Activated CD4-positive, alpha-beta T cell treated with anti-CD3 and anti-CD28 coated beads for 4 hours (primary cell): ENCODE measurements at places on chromosomes 11 and 22.
A peak's percentile ranks its signal among the peaks of the same experiment; 100 is the strongest.

GRCh38 chr11:86688398-86689179 is 16.2 kb upstream of the ME3 start:
- no peak for DNase-seq

DNA sequence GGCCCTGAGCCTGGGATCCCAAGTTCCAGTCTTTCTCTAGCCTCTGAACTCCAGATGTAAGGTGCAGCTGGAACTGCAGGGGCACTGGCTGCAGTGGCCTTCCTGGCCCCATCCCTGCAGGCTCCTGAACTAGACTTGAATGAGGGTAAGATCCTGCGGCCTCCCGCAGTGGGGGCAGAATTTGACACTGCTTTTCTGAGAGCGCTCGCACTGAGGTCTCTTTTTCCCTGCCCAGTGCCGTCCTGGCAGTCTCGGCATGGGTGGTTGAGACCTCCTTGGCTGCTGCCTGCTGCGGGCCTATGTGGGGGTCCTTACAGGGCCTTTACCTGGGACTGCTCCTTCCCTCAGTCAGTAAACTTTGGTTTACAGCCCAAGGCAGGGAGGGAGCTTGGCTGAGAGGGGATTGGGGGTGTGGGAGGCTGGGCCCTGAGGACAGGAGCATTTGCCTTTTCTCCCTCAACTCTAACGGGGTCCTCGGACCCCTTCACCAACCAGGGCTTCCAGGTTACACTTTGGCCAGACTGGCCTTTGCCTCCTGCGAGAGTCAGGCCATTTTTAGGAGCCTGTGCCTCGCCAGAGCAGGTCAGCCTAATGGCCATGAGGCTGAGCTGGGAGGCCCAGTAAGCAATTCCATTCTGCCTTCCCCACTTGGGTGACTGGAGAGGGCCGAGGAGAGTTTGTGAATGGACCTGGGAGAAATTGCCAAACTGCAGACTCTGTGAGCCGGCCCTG is 35.4 kb downstream of the FAM83F start:
- no peak for DNase-seq

DNA sequence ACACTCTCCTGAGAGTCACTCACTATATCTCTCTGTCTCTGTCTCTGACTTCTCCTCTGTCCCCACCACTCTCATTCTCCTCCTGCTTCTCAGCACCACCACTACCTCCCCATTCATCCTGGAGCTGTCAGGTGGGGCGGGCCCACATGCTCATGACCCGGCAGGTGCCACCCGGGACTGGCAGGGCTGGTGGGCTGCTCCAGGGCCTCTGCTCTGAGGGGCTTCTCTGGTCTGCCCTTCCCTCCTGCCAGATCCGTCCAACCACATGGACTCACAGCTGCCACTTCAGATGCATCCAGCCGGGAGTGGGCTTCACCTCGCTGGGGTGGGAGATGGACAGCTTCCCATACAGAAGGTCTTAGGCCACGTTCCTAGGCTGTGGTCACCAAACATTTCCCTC is 4.8 kb upstream of the EMID1 start:
- no peak for DNase-seq

DNA sequence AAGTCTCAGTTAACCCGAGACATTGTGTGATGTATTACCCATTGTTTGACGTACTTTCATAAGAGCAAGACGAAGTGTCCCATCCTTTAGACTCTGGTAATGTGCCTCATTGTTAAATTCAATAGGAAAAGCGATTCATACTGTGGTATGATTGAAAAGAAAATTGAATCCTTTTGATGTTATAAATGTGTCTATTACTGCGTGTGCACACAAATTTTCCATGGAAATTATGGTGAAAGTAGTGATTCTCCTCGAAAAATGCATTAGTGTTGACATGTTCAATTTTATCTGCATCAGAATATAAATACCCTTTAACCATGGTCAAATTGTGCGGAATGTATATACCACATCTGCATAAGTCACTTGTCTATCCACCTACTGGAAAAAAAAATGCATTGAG is 386.8 kb downstream of the INSC start:
- DNase-seq, result no peak

- DNase-seq, result no peak
Observed at GRCh38 chr11:117936973-117937372, 7.8 kb upstream of the TMPRSS13 start.

GRCh38 chr11:14267861-14268635 is 90.9 kb downstream of the RRAS2 start:
- no peak for DNase-seq

DNA sequence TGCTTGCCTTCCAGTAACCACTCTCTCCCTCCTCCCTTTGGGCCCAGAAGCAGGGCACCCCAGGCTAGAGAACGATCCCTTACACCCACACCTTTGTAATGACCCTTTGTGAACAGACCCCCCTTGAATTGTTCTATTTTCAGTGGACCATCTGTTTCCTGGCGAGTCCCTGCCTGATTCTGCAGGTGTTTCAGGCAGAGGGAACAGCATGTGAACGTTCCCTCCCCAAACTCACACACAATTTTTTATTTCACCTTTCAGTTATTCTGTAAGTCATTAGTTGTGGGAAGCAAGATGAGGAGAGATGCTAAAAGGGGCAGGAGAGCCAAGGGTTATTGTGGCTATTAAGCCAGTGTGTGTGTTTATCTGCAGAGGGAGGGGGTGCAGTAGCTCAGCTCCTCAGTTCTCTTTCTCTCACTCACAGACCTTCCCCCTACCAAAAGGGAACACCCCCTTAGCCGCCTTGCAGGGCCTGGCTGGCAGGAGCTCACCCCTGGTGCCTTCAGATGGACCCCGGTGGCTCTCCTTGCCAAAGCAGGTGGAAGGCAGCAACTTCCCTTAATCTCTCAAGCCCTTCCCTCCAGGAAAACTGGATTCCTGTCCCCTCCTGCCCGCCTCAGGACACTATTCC is 64.8 kb upstream of the SPON1 start:
- DNase-seq, result no peak

- peak; percentile 38 for DNase-seq
Observed at GRCh38 chr11:267491-267994, 10.7 kb upstream of the NLRP6 start.

GRCh38 chr22:50118557-50119168 is 28.9 kb downstream of the MOV10L1 start:
- no peak for DNase-seq

GRCh38 chr11:132770829-132771530 is 761.3 kb downstream of the OPCML start:
- DNase-seq, result no peak

- DNase-seq, result no peak
Observed at GRCh38 chr11:18563090-18563730, 25.3 kb downstream of the UEVLD start.

DNA sequence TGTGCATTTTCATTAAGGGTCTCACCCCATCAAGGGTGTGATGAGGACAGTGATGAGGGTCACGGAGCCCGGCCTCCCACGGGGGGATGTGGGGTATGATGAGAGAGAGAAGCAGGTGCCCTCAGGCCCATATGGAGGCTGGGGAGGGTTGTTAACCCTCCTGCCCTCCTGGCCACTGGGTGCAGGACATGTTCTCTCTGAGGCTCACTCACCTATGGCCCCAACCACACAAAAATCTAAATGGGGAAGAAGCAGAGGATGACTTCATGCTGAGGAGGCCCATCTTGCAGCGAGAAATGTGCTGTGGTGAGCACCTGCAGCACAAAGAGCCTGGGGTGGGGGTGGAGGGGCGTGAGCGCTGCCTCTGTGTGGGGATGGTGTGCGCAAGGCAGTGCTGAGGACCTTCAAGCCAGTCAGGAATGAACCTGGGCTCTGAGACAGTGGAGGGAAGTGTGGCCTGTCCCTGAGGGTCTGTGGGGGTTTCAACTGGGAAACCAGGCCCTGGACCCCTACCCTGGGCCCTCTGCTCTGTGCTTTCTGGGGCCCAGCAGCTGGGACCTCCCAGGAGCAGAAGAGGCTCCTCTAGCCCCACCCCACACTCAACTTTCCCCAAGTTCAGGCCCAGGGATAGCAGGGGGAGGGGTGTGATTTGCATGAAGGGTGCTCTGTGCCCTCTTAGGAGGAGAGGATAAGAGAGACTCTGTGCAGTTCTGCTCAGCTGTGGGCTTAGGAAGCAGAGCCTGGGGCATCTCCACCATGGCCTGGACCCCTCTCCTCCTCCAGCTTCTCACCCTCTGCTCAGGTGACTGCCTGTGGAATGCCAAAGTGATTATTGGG is 43.0 kb upstream of the TOP3B start:
- DNase-seq, result no peak

DNA sequence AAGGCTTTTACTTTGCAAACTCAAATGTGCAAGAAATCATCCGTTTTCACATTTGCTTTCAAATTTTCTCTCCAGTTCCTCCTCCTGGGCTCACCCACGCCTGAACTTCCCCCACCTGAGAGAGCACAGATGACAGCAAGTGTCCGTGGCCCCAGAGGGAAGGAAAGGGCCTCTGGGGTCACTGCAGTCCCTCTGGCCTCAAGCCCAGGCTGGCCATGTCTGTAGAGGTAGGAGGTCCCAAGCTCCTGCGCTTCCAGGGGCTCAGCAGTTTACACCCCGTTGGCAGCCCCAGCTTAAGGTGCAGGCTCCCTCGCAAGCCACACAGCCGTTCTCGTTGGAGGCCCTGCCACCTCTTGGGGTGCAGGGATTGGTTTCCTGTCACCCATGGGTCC is 40.5 kb upstream of the PRDM11 start:
- DNase-seq, result no peak

DNA sequence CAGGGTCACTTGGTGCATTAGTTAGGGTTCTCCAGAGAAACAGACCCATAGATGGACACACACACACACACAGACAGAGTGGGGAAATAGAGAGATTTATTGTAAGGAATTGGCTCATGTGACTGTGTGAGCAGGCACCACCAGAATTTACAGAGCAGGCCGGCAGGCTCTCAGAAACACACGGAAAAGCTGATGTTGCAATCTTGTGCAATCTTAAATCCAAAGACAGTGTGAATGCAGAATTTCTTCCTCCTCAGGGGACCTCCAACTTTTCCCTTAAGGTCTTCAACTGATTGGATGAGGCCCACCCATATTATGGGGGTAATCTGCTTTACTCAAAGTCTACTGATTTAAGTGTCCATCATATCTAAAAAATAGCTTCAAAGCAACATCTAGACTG is 49.8 kb downstream of the APIP start:
- DNase-seq, result no peak

DNA sequence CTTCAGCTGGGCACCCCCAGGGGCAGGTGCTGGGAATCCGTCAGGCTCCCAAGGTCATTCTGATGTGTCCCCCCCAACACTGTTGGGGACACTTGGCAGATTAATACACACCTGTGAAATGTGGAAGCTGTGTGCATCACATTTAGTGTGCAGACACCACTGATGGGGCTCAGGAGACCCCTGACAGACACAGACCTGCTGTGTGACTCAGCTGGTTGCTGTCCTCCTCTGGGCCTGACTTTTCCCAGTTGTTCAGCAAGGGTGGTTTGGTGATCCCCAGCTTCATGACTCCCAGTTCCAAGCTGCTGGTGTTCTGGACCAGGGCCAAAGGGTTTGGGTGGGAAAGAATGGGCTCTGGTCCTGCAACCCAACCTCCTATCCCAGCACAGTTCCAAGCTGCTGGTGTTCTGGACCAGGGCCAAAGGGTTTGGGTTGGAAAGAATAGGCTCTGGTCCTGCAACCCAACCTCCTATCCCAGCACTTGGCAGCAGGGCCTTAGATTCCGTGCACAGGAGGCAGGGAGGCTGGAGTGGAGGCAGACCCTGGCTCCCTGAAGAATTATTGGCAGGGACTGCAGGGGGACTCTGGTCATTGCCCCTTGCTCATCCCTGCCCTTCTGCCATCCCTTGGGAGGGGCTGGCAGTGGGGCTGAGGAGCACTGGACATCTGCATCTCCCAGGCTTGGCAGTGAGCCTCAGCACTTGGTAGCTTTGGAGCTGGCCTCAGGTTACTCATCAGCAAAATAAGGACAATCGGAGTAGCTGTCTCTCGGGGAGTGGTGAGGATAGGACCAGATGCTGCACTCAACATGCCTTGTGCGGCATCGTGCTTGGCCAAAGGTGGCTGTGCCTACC is 8.4 kb upstream of the OMP start:
- no peak for DNase-seq

- DNase-seq, result no peak
Observed at GRCh38 chr11:33045551-33046255, 6.3 kb downstream of the TCP11L1 start.

DNA sequence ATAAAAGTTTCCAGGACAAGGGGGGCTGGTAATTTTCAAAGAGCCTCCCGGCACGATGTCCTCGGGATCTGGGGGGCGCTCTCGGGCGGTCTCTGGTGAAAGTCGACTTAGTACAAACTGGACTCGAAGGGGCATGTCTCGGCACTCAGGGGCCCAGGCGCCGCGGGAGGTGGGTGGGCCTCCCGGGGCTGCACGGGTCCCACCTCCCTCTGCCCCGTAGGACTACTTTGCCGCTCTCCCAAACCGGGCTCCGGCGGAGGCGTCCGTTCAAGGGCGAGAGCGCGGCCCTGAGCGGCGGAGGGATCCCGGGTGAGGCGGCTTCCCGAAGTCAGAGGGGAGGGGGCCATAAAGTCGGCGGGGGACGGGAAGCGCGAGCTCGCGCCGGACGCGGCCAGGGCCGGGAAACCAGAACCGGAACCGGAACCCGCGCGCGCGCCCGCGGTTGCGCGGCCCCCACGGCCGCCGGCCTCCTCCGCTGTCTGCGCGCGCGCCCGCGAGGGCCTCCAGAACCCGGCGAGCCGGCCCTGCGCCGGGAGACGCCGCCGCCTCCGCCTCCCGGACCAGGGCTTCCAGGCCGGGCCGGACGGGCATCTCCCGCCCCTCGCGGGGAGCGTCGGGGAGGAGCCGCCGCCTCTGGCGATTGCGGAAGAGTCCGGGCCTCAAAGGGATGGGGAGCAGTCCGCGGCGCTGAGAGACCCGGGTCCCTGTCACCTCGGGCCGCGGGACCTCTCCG is at the start of gene ARHGEF12:
TSS of gene ARHGEF12 (plus strand) at position 506 of the 733 bp plus-strand sequence. CDS start 831 bp downstream, outside the sequence.
- DNase-seq, result peak; percentile 78

- DNase-seq, result no peak
Observed at GRCh38 chr11:109747839-109748238, 325.8 kb downstream of the C11orf87 start.

DNA sequence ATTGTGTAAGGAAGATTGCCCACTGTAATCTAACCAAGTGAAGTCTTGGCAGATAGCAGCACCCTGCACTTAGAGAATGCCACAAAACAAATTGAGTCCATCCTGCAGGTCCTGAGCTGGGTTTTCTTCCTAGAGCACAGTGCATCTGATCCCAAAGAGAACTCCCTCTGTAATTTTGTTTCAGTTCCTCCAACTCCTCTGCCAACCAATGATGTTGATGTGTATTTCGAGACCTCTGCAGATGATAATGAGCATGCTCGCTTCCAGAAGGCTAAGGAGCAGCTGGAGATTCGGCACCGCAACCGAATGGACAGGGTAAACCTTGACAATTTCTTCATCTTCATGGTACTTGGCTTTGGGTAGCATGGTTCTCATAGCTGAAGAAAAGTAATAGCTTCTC is 33.1 kb upstream of the ST14 start:
- DNase-seq, result no peak

- no peak for DNase-seq
Observed at GRCh38 chr11:133072378-133072777, 459.9 kb downstream of the OPCML start.
